ENCODE measurements at places on chromosomes 1 and 21. TPM values are rescaled to one million over a fixed set of nuclear protein-coding genes. Genes with fewer than 3 reads are reported as not detected.

The ANGPTL3 gene
- total RNA-seq = not detected

The GBP2 gene
- 0.98 TPM for total RNA-seq

The PALMD gene
- total RNA-seq = 0.37 TPM

The HSD3B2 gene
- not detected for total RNA-seq

The ZBTB21 gene
- total RNA-seq = 6.4 TPM

The TTLL7 gene
- 2.9 TPM for total RNA-seq

The CCDC17 gene
- total RNA-seq = 0.14 TPM

The APOBEC4 gene
- total RNA-seq = not detected

Measured in A549 treated with Mapracorat at 1 μM for 4 hours (cell line).